ENCODE measurements at places on chromosomes 7 and 10.
A peak's percentile ranks its signal among the peaks of the same experiment; 100 is the strongest.

GRCh38 chr7:36613031-36613614 is 111.2 kb downstream of the AOAH start:
- DNase-seq = no peak

- no peak for DNase-seq
Observed at GRCh38 chr7:67518580-67518979, 521.9 kb downstream of the TYW1 start.

DNA sequence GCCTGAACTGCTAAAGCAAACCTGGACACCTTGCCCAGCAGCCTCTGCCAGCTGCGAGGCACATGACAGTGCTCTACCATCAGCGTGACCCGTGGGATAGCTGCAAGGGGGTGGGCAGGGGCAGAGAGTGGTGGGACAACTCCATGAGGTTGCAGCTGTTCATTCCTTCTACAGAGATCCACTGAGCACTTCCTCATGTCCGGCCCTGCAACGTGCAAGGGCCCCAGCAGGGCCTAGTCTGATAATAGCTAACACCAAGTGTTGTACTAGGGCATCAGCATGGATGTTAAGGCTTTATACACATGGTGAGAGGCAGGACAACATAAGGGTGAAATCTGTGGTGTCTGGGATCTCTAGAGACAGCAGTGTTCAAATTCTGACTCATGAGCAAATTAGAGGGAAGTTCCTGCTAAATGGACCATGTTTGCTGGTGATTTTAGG is 14.3 kb downstream of the NOD1 start:
- DNase-seq = no peak

GRCh38 chr7:80082213-80082612 is 52.4 kb upstream of the GNAI1 start:
- no peak for DNase-seq

DNA sequence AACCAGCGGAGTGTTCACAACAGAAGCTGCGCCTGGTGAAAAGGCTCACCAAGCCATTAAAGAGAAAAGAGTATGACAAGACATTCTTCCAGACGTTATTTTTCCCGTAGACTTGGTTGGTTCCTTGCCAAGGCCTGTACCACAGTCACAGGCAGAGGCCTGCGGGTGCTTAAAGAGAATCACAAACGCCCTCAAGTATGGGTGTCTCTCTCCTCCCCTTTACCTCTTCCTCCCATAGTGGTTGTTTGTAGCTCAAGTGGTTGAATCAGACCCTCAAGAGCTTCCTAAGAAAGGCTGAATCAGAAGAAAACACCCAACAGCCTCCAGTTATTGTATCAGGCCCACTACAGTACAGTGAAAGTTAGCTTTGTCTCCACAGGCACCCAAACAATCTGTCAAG is 169.0 kb downstream of the CREB5 start:
- DNase-seq = no peak

GRCh38 chr10:4067931-4068561 is 283.0 kb upstream of the KLF6 start:
- DNase-seq = no peak

DNA sequence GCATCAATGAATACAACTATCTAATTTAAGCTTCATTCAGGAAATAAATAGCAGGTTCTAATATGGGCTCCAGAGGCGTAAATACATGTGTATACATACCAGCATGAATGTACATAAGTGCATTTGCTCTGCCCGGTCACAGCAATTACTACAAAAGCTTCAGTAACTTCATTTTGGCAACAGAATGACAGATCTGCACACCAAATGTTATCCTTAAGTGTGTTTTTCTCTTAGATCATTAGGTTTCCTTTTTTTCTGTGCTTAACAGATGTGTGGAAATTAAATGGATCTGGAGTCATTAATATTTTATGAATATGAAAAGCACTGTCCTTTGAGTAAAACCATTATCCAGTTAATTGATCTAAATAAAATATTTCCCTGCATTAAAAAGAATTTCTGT is 159.0 kb upstream of the MEOX2 start:
- DNase-seq = no peak

GRCh38 chr7:127961786-127962453 is 69.3 kb downstream of the LRRC4 start:
- DNase-seq = no peak

DNA sequence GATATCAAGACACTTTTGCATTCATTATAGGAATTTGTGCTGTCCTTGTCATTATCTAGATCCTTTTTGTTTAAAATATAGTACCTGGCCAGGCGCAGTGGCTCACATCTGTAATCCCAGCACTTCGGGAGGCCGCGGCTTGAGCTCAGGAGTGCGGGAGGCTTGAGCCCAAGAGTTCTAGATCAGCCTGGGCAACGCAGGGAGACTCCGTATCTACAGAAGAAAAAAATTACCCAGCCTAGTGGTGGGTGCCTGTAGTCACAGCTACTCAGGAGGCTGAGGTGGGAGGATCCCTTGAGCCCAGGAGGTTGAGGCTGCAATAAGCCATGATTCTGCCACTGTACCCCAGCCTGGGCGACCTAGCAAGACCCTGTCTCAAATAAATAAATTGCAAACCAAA is 621 bp upstream of the MORN4 start:
- peak; percentile 59 for DNase-seq

- no peak for DNase-seq
Observed at GRCh38 chr7:117777335-117778142, 95.7 kb downstream of the CTTNBP2 start.

- peak; percentile 35 for DNase-seq
Observed at GRCh38 chr7:136677471-136678365, 190.7 kb upstream of the CHRM2 start.

GRCh38 chr10:21010615-21011014 is 113.5 kb upstream of the NEBL start:
- DNase-seq = no peak

DNA sequence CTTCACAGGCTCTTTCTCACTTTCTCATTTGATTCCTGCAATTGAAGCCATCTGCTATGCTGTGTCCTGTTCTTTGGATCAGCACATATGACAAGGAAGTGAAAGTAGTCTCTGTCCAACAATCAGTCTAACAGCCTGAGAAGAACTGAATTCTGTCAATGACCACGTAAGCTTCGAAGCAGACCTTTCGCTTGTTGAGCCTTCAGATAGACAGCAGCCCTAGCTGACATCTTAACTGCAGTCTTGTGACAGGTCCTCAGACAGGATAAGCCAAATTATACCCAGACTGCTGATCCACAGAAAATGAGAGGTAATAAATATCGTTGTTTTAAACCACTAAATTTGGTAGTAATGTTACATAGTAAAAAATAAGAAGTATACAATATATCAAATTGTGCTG is 691.0 kb upstream of the LRRTM3 start:
- DNase-seq = peak; percentile 18

GRCh38 chr10:35191523-35191922 is 64.9 kb downstream of the CREM start:
- peak; percentile 21 for DNase-seq

GRCh38 chr7:35035511-35035961 is 1.7 kb downstream of the DPY19L1 start:
- DNase-seq = peak; percentile 93

Measured in mesendoderm (in vitro differentiated cells).